Bone marrow (tissue), 2 donors: ENCODE measurements at places on chromosomes 6 and 20.

DNA sequence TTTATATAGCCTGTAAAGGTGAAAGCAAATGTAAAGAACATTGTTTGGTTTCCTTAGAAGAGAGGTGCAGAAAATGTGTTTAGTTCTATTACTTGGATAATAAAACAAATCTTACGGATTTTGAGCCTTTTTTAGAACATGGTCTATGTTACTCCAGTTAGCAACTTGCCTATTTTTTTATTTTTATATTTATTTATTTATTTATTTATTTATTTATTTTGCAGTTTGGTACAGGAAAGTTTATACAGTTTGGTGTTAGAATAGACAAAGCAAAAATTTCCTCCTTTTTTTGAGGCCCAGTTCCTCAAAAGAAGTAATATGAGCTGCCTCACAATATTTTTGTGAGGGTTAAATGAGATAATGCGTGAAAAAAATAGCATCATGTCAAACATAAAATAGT lies 41.6 kb upstream of the EEF1E1 start:
- no peak for DNase-seq

DNA sequence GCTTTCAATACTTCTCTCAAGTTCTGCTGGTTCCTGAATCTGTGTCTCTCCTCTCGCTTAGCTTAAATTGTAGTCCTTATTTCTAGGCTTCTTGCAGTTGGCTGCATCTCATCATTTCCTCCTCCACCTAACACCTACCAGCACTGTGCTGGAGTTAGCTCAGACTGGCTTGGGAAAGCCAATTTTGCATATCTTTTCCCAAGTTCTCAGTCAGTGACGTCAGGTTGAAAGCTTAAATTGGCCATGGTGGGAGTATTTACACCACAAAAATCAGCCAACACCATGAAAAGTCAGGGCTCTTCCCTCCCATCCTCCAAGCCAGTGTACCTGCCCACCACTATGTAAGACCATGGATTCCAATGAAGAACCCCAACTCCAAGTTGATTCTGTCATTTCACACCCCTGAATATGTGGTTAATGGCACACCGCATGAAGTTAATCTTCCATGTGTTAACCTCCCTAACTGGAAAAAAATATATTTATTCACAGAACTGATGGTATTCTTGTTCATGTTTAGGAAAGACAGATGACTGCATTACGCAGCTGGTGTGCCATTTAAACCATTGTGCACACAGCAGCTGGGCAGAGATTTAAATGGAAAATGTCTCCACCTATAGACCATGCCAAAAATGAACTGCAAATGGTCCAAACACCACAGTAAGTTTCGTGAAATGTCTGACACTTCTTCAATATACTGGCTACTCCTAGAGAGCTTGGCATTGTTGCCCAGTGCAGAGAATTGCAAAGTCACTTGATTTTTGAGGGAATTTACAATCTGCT lies 274.1 kb upstream of the MAP3K7 start:
- DNase-seq: no peak

- no peak for DNase-seq
Measured at GRCh38 chr6:79913369-79913768, 34.0 kb downstream of the ELOVL4 start.

GRCh38 chr6:30981942-30982772 lies 1.4 kb upstream of the MUC21 start:
- no peak for DNase-seq

- no peak for DNase-seq
Measured at GRCh38 chr20:58006346-58007316, 221.8 kb downstream of the ANKRD60 start.

GRCh38 chr6:19536838-19537237 lies 300.3 kb upstream of the ID4 start:
- DNase-seq: no peak

- no peak for DNase-seq
Measured at GRCh38 chr6:52522151-52522626, 54.7 kb downstream of the TRAM2 start.

- no peak for DNase-seq
Measured at GRCh38 chr20:23162887-23163286, 76.8 kb upstream of the CD93 start.

- no peak for DNase-seq
Measured at GRCh38 chr6:31690231-31691077, 9.6 kb upstream of the LY6G5C start.

DNA sequence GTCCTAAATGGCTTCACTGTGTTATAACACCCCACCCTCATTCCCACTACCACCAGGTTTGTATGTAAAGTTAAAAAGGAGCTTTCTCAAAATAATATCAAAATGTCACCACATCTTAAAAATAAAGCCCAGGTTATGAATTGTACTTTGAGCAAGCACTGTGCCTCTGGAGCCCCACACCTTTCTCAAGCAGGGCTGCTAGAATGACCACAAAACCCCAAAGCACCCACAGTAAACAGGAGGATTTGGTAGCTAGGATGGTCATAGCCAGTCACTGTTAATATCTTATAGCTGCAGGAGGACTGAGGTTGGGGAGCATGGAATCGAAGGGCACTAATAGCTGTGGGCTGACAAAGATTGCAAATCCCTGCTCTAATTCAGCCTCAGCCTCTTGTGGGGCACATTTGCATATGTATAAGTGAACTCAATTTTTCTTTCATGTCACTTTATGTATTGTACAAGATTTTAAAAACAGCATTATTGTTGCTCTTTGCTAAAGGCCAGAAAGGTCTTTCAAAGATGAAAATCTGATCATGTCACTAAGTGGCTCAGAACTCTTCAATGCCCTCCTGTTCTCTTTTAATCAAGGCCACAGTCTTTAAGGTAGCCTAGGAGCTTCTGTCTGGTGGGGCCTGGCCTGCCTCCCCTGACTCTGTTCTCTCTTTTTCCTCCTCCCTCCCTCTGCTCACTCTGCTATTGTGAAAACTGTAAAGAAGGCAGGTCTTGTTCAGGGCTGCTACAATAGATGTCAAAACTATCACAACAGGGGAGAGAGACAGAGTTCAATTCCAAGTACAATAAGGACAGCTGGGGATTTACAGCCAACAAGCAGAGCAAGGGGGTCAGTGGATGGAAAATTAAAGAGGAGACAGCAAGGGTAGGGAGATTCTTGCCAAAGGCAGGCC lies 101.6 kb downstream of the TMEM200A start:
- no peak for DNase-seq

GRCh38 chr6:67606906-67607828 lies 1027.9 kb upstream of the ADGRB3 start:
- DNase-seq: no peak

DNA sequence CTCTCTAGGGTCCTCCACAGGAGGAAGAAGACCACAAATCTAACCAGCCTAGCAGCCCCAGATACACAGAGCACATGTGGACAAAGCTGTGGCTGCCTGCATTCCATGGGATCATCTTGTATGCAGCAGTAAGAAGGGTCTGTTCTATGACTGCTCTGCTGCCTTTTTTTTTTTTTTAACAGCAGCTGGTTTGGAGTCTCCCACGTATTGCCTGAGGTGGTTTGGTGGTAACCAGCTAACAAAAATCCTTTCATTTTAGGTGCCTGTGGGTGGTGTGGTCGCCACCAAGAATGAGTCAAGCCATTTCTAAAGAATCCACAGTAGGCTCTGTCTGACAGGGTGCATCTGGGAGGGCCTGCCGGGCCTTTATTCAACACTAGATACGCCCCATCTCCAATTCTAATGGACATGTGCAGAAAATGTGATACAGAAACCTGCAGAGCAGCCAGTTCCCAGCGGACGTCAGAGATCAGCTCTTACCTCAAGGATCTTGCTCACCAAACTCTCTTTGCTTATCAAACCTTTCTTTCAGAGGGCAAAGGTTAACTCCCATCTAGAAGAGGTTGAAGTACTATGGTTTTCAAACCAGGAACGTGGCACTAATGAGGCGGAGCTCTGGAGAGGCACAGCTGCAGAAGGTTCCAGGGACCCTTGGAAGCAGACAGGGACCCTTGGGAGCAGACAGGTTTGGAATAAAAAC lies 32.0 kb downstream of the GNAS-AS1 start:
- no peak for DNase-seq
